ENCODE measurements at places on chromosomes 12 and 14. TPM values are rescaled to one million over a fixed set of nuclear protein-coding genes. Genes with fewer than 3 reads are reported as not detected.

The ATF7 gene
- total RNA-seq, result 28.7 TPM

GRCh38 chr12:62331306-62331705 is 71.1 kb downstream of the USP15 start:
- no peak for DNase-seq

- DNase-seq, result no peak
Observed at GRCh38 chr12:67750513-67751183, 102.1 kb downstream of the DYRK2 start.

- DNase-seq, result peak; percentile 77
Observed at GRCh38 chr12:106136263-106136662, 2.5 kb downstream of the NUAK1 start.

The OXA1L gene
- total RNA-seq, result 110 TPM

The RD3L gene
- total RNA-seq, result not detected

The SNAPC1 gene
- 5.1 TPM for total RNA-seq

DNA sequence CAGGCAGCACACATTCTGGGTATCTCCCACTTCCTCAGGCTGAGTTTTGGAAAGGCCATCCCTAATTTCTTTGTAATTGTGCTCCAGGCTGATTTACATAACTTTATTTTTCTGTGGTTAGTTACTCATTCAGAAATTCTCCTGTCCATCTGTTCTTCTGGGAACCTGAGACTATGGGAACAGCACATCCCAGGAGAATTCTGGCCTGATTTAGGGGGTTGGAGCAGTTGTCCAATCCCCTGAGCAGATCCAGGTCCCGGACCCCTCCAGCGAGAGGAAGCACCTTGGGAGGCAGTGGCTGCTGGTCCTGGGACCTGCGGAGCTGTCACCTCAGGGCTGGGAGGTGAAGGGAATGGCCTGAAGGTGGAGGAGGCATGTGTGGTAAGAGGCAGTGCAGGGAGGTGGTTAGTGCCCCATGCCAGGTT is 40.4 kb downstream of the TSPAN9 start:
- no peak for DNase-seq

DNA sequence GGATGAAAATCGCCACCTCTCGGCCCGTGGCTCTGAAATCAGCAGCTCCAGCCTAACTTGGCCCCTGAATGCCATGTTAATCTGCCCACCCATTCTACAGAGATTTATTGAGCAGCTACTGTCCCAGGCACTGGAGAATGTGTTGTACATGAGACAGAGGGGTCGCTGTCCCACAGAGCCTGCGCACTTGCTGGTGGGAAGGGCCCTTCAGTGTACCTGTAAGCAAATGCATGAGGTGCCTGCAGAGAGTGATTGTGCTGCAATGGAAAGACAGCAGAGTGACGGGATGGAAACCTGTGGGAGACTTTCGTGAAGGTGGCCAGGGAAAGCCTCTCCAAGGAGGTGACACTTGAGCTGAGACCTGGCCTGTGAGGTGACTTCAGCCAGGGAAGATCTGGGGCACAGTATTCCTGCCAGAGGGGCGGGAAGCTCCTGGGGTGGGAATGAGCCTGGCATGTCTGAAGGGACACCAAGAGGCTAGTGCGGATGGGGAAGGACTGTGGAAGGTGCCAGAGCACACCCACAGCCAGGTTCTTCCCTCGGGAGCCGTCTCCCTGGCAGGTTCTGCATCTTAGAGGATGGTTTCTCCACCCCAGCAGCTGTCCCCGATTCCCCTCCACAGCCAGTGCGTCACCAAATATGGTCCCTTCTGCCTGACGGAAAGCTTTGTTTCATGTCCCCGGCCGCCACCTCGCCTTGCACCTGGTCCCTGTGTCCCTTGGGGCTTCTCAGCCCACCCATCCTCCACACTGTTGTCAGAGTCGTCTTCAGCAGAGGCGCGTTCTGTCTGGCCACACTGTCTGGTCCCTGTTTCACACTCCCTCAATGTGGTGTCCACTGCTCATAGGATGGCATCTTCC is 8.7 kb downstream of the SMIM41 start:
- no peak for DNase-seq

- DNase-seq, result peak; percentile 37
Observed at GRCh38 chr12:92546635-92547348, 156.0 kb upstream of the PLEKHG7 start.

DNA sequence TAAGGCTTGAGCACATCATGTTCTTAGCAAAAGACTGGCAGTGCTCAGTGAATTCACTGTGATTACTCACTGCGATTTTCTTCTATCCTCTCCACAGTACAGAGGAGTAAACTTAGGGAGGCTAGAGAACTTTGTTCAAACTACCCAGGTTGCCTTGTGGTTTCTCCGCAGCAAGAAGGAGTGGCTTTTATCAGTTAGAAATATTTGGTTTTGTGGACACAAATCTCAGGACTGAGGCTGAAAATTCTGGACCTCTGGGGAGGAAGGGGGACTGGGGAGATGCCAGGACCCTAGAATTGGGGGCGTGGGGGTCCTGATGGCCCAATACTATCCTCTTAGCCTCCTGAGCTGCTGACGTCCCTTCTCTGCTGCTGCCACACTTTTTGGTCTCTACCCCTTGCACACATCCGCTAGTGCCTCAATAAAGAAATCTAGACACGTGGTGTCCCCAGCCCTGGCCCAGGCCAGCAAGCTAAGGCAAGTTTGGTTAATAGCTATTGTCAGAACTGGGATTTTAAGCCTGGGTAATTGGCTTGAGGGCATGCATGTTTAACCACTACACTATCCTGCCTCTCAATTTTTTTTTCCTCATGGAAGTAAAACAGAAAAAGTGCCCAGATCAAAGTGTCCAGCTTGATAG is 842 bp downstream of the OAS2 start:
- no peak for DNase-seq

- peak; percentile 81 for DNase-seq
Observed at GRCh38 chr14:36520601-36521525, 831 bp upstream of the NKX2-1 start.

DNA sequence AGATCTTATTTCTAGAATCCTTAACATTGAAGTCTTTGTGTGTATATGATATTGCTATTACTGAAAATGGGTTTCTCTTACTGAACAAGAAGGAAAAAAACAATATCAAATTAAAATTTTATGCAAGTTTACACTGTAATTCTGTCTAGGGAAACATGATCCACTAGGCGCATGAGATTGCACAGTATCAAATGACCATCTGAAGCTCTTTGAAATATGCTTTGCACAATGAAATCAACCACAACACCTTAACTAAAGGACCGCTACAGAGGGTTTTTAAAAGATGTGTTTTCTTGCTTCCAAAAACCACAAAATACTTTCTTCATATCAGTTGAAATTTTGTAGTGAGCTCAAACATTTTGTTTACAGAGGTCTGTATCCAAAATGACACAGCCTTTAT is 15.1 kb upstream of the KERA start:
- no peak for DNase-seq

The IGF1 gene
- 1.5 TPM for total RNA-seq

The TROAP gene
- 134 TPM for total RNA-seq

DNA sequence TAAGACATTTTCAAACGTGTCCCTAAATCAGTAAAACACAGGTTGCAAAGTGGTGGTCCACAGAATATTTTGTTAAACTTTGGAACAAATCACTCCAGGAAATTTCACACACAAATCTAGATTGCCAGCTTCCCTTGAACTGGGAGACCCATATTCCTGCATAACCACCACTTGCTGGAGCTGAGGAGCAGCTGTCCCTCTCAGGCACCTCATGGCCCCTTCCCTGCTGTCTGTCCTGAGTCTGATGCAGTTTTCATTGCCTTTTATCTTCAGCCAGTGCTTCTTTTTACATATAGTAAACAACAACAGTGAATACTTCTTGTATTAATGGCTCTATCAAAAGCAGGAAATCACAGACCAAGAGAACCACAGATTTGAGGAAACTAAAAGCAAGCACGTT is 289.3 kb downstream of the MED13L start:
- DNase-seq, result no peak

The FBRSL1 gene
- total RNA-seq, result 90.3 TPM

DNA sequence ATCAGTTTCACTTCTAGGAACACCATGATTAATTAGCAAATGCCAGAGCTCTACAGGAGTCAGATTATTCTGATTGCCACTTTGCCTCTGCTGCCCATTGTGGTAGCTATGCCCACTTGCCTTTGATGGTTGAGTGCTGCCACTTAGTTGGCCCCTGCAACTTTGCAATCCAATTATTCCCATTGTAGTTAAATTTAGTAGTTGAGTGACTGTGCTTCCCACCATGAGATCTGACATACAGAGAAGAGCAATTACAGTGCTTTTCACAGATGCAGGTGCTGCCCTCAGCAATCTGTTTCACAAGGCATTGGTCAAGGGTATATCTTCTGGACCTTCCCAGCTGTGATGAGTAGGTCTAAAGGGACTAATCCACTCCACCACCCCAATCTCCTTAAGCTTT is 468.4 kb upstream of the RGS6 start:
- no peak for DNase-seq

DNA sequence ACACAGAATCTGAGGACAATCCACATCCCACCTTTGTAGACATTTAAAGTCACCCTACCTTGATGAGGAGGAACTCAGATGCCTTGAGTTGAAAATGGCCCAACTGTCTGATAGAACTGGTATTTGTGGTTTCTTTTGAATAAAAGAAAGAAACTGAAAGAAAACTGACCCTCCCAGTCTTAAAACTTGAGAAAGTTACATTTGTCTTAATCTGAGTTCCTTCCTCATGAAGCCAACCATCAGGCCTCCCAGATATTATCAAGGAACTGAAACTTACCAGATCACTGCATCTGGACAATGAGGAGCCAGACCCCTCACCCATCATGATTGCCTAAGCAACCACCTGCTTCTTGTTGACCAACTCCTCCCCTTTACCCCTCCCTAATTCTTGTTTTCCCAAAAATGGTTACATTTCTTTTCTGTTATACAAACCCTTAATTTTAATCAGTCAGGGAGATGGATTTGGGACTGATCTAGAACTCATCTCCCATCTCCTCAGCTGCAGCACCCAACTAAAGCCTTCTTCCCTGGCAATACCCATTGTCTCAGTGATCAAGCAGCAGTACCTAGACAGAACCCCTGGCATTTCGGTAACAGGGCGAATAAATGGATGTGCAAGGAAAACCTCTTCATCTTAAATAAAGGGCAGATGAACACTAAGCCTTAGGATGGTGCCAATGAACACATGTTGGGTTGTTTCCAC is 72.0 kb upstream of the RESF1 start:
- DNase-seq, result no peak

GRCh38 chr12:104720339-104721038 is 237.6 kb downstream of the SLC41A2 start:
- DNase-seq, result no peak

DNA sequence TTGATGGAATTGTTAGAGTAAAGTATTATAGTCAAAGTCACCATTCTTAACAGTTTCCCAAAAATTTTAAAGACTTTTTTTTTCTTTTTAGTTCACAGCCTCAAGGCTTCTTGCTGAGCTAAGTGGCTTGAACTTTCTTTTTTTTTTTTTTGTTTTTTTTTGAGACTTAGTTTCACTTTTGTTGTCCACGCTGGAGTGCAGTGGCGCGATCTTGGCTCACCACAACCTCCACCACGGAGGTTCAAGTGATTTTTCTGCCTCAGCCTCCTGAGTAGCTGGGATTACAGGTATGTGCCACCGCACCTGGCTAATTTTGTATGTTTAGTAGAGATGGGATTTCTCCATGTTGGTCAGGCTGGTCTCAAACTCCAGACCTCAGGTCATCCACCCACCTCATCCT is 92.8 kb downstream of the SETD3 start:
- DNase-seq, result no peak

DNA sequence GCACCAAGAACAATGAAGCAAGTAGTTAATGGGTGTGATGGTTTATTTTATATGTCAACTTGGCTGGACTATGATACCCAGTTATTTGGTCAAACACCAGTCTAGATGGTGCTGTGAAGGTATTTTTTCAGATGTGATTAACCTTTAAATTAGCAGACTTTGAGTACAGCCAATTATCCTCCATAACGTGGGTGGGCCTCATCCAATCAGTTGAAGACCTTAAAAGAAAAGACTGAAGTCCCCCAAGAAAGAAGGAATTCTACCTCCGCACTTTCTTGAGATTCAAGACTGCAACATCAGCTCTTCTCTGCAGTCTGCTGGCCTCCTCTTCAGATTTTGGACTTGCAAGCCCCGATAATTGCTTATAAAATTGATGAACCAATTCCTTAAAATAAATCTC is 47.5 kb downstream of the CD163L1 start:
- no peak for DNase-seq

- no peak for DNase-seq
Observed at GRCh38 chr12:76142305-76142704, 57.8 kb upstream of the NAP1L1 start.

- DNase-seq, result no peak
Observed at GRCh38 chr12:88571543-88571942, 8.7 kb downstream of the KITLG start.

DNA sequence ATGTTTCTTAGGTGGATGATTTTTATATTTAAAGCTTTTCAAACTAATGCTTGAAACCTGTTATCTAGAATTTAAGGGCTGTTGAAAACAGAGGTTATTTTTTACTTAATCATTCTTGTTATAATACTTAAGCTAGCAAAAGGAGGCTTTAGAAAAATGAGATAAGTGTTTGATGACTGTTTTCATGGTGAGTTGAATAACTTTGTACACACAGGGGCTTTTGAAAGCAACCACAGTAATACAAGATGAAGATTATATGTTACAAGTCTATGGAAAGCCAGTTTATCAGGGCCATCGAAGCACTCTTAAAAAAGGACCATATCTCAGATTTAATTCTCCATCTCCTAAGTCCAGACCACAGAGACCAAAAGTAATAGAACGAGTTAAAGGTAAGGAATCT is 33.3 kb downstream of the KIAA0586 start:
- no peak for DNase-seq

The SENP1 gene
- total RNA-seq, result 42.1 TPM

Data from Caco-2 (cell line).